ENCODE measurements at places on chromosomes 2 and 18.
A peak's percentile ranks its signal among the peaks of the same experiment; 100 is the strongest.

- H3K36me3 ChIP-seq, result peaks cover 66% of the 10 kb centered on the region
- peaks cover 6% of the 10 kb centered on the region for H3K4me1 ChIP-seq
- H3K27ac ChIP-seq, result peak overlapping the region; percentile 36
- H3K27me3 ChIP-seq, result no peaks in the 10 kb centered on the region
Observed at GRCh38 chr2:99444222-99444621, 45.6 kb downstream of the REV1 start.

- H3K36me3 ChIP-seq, result peaks cover 35% of the 10 kb centered on the region
- H3K4me1 ChIP-seq, result peaks cover 30% of the 10 kb centered on the region
- H3K27me3 ChIP-seq, result no peaks in the 10 kb centered on the region
Observed at GRCh38 chr2:224518806-224519580, 66.2 kb downstream of the CUL3 start.

- no peak overlapping the region for H3K27ac ChIP-seq
- peaks cover 21% of the 10 kb centered on the region for H3K27me3 ChIP-seq
- H3K36me3 ChIP-seq, result no peaks in the 10 kb centered on the region
- H3K4me1 ChIP-seq, result no peaks in the 10 kb centered on the region
- no peak for ATAC-seq
- no peak overlapping the region for H3K4me3 ChIP-seq
Observed at GRCh38 chr2:556485-556884, 120.7 kb downstream of the TMEM18 start.

DNA sequence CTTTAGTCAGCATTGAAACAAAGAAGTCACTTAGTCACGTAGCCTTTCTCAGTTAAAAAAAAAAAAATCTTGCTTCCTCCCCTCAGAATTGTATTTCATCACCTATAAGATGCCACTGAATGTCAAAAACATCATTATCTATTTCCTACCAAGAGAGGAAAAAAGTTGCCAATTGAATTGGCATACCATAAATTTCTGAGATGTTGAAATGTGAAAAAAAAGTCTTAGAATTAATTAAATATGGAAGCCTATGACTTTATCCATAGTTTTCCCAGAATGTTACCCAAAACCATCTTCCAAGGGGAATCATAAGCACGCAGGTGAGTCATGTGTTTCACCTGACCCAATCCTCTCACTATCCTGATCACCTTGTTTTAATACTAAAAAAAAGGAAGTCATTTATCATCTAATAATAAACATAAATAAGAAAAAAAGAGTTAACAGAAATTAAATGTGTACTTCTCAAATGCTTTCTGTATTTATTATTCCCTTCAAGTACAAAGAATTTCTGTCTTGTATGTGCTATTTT, 205.7 kb downstream of the TCF4 start:
- no peak overlapping the region for H3K4me3 ChIP-seq
- no peak for ATAC-seq
- H3K4me1 ChIP-seq, result no peaks in the 10 kb centered on the region
- no peaks in the 10 kb centered on the region for H3K36me3 ChIP-seq

GRCh38 chr2:9239616-9240015, 33.0 kb downstream of the ASAP2 start:
- ATAC-seq, result no peak
- H3K27ac ChIP-seq, result no peak overlapping the region
- no peak overlapping the region for H3K4me3 ChIP-seq

- no peak overlapping the region for H3K27ac ChIP-seq
- no peaks in the 10 kb centered on the region for H3K4me1 ChIP-seq
- no peak overlapping the region for H3K4me3 ChIP-seq
Observed at GRCh38 chr2:240990266-240990529, 8.2 kb upstream of the SNED1 start.

GRCh38 chr2:17969661-17970060, 91.2 kb downstream of the KCNS3 start:
- no peak overlapping the region for H3K4me3 ChIP-seq
- H3K27ac ChIP-seq, result no peak overlapping the region
- no peak for ATAC-seq
- peaks cover 7% of the 10 kb centered on the region for H3K27me3 ChIP-seq
- H3K4me1 ChIP-seq, result no peaks in the 10 kb centered on the region

DNA sequence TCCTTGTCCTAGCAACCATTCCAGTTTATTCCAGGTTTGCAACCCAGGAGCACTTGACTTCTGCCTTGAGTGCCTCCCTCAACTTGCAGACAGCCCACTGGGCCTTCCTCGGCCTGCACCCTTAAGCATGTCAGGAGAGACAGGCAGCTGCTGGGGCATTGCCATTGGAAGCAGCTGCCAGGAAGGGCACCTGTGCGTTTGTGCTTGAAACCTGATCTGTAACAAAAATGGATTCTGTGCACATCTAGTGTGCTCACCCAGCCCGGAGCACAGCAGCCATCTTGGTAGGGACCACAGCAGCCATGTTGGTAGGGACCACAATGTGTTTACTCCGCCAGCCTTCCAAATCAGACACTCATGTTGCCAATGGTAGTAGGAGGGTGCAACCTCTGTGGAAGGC, 44.3 kb upstream of the GLI2 start:
- H3K4me3 ChIP-seq, result no peak overlapping the region
- H3K27me3 ChIP-seq, result peaks cover 35% of the 10 kb centered on the region
- H3K36me3 ChIP-seq, result no peaks in the 10 kb centered on the region
- peaks cover 5% of the 10 kb centered on the region for H3K4me1 ChIP-seq
- no peak for ATAC-seq

- no peak overlapping the region for H3K27ac ChIP-seq
- H3K4me3 ChIP-seq, result no peak overlapping the region
- no peaks in the 10 kb centered on the region for H3K4me1 ChIP-seq
- H3K36me3 ChIP-seq, result no peaks in the 10 kb centered on the region
- peaks cover 15% of the 10 kb centered on the region for H3K27me3 ChIP-seq
Observed at GRCh38 chr2:46389417-46389916, 89.9 kb upstream of the TMEM247 start.

GRCh38 chr18:68221111-68221724, 493.7 kb downstream of the TMX3 start:
- no peaks in the 10 kb centered on the region for H3K36me3 ChIP-seq
- no peak overlapping the region for H3K4me3 ChIP-seq
- H3K27me3 ChIP-seq, result no peaks in the 10 kb centered on the region
- H3K4me1 ChIP-seq, result no peaks in the 10 kb centered on the region
- ATAC-seq, result no peak

GRCh38 chr2:112627060-112628040, 18.4 kb upstream of the SLC20A1 start:
- H3K4me3 ChIP-seq, result peak overlapping the region; percentile 73
- peaks cover 27% of the 10 kb centered on the region for H3K4me1 ChIP-seq

GRCh38 chr2:88252646-88253045, 82.5 kb downstream of the THNSL2 start:
- no peaks in the 10 kb centered on the region for H3K36me3 ChIP-seq
- H3K4me1 ChIP-seq, result no peaks in the 10 kb centered on the region
- H3K27me3 ChIP-seq, result peaks cover 15% of the 10 kb centered on the region

DNA sequence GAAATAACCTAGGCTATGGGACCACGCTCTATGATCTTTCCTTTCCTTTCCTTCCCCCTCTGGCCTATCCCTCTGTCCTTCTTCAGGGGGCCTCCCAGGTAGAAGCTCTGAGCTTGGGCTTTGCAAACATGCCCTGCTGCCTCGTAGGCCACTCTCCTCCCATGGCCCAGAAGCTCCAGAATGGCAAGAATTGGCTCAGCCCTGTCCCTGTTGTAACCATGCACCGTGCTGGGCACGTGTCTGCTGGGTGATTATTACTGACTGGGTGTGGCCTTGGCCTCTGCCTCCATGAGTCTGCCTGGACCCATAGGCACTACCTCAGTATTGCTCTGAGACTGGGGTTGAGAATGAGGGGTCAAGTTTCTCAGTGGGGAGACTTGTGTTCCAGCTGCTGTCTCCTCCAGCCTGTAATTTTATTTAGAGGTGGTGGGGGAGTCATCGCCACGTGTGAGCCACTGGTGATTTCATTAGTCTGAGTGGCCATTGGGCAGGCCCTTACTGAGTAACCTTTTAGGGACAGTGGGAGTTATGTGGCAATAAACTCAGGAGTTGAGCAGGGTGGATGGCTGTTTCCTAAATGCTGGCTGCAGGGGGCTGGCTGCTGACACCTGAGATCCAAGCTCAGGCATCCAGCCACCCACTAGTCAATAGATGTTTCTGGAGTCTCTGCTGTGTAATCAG, 157.9 kb downstream of the CLIP4 start:
- no peaks in the 10 kb centered on the region for H3K4me1 ChIP-seq
- no peak overlapping the region for H3K4me3 ChIP-seq
- ATAC-seq, result no peak
- peaks cover 26% of the 10 kb centered on the region for H3K27me3 ChIP-seq
- H3K36me3 ChIP-seq, result no peaks in the 10 kb centered on the region

DNA sequence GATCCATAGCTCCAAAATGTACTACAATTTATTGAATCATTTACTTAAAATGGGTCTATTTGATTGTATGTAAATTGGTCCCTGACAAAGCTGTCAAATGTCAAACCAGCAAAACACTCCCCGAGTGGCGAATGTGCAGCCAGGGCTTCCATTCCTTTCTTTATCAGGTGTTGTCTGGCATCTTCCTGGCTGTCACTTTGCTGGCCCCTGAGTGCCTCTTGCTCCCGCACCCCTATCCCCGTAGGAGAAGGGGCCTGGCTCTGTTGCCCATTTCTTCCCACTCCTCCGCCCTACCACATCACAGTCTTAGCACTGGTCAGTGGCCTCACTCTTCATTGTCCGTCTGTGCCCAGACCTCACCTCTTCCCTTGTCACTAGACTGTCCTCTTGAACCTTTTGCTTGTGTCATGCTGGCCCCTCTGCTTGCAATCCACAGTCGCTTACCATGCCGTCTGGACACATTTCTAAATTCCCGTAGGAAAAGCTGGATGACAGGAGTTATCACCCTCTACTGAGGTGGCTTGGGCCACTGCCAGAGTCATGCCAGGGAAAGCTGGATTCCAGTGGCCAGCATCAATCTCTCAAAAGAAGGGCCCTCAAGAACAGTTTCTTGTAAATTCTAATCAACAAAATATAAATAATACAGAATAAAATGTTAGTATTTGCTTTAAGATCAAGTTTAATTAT, 15.4 kb downstream of the UBE2F start:
- H3K27me3 ChIP-seq, result no peaks in the 10 kb centered on the region
- peaks cover 51% of the 10 kb centered on the region for H3K4me1 ChIP-seq
- no peak overlapping the region for H3K27ac ChIP-seq
- no peak overlapping the region for H3K4me3 ChIP-seq
- H3K36me3 ChIP-seq, result peaks cover 50% of the 10 kb centered on the region
